HS-5 (cell line): ENCODE measurements at places on chromosomes 1 and 21.

- no peak for DNase-seq
Measured at GRCh38 chr1:231594123-231594522, 32.5 kb upstream of the DISC1 start.

DNA sequence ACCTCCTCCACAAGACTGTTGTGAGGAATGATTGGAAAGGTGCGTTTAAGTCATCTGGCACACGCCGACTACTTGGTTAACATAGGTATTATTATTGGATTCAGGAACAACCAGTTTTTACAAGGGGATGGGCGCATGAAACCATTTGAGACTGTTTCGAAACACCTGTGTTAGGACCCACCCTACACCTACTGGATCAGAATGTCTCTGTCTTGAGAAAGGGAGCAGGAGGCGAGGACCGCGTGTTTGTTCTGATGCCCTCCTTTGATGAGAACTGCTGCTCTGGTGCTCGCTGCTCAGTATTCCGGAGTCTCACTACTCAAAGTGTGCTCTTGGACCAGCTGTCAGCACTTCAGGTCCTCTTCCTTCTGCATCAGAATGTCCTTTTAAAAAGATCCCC, 7.3 kb downstream of the H6PD start:
- DNase-seq = no peak

GRCh38 chr1:245687636-245688535, 533.1 kb downstream of the KIF26B start:
- no peak for DNase-seq

DNA sequence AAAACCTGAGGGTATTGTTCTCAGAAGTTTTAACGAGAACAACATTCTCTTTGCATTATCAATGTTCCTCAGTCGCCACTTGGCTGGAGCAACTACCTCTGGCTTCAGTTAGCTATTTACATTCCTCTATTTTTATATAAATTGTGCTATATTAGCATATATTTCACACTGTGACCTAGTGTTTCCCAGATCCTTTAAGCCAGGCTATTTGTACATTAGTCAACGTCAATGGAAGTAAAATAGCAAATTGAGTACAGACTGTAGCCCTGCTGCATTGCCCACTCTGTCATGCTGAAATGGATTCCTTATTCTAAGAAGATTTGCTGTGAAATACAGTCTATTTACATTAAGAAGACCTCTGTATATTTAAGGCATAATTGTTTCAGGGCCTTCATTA, 213.8 kb downstream of the ROR1 start:
- no peak for DNase-seq

GRCh38 chr1:231899713-231900435, 273.3 kb downstream of the DISC1 start:
- no peak for DNase-seq

DNA sequence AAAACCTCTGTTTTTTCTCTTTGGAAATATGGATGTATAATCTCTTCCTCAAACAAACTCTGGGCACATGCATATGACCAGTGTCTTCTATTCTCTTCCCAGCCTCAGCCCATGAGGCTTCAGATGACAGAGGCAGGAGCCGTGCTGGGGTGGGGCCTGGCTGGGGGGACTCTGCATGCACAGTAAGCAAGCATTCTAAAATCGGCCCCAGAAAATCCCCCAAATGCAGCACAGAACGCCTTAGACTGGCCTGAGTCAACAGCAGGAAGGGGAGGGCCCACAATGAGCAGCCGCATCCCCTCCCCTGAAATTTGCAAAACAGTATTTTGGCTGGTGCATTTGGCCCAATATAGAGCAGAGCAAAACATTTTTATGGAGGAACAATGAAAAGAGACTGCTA, 47.8 kb downstream of the ITPKB start:
- no peak for DNase-seq

- no peak for DNase-seq
Measured at GRCh38 chr1:198830412-198830811, 191.6 kb downstream of the PTPRC start.

GRCh38 chr1:29986986-29987385, 736.4 kb downstream of the MATN1 start:
- DNase-seq = no peak
